ENCODE measurements at places on chromosomes 5 and 9. TPM values are rescaled to one million over a fixed set of nuclear protein-coding genes. Genes with fewer than 3 reads are reported as not detected.

GRCh38 chr5:143446535-143447226, 43.2 kb upstream of the NR3C1 start:
- no peaks in the 10 kb centered on the region for H3K27me3 ChIP-seq
- no peak overlapping the region for H3K4me3 ChIP-seq
- no peak overlapping the region for H3K27ac ChIP-seq
- H3K36me3 ChIP-seq = no peaks in the 10 kb centered on the region
- H3K4me1 ChIP-seq = no peaks in the 10 kb centered on the region

DNA sequence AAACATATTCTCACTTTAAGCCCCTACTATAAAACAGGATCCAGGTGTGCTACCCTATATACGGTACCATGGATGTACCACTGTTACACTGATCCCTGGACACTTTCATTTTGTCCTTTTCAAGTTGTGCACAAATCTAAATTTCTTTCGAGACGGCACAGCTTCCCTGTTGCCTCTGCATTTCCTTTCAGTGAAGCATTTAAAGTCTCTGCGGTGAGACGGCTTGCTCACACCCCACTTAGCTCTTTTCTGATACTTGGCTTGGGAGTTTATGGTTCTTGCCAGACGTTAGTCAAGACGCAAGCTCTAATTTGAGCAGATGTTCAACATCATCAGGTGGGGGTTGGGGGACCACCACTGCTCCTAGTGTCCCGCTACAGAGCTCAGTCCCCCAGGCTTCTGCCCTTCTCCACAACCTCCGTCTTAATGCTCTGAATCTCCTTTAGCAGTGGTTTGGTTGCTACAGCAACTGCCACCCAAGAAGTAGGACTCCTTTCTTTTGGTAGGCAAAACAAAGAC, 15.8 kb downstream of the F2RL2 start:
- no peaks in the 10 kb centered on the region for H3K36me3 ChIP-seq
- no peaks in the 10 kb centered on the region for H3K27me3 ChIP-seq
- no peak overlapping the region for H3K27ac ChIP-seq
- H3K4me1 ChIP-seq = no peaks in the 10 kb centered on the region

DNA sequence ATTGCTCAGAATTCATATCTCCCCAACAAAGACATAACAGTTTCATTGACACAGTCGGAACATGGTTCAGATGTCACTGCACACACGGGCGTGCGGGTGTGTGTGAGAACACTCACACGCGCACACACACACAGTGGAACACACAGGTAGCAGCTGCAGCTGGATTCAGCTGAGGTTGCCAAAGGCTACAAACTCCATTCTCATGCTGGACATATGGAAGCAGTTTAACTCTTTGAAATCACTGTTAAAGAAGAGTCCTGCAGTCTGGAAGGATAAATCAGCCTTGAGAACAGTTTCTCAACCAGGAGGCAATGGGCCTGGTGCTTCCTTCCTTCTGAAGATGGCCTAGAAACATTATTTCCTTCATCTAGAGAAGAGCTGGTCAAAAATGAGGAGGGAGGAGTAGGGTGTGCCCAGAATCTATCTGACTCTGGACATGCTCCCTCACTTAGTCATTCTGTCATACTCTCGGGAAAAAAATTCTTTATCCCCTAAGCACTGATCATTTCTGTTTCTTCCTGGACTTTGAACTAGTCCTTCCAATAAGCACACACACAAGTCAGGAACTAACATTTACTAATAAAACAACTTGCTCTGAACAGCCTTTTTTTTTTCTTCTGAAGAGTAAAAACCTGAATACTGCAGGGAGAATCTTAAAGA, 160.6 kb downstream of the ZDHHC21 start:
- H3K27me3 ChIP-seq = no peaks in the 10 kb centered on the region
- no peak overlapping the region for H3K4me3 ChIP-seq
- H3K4me1 ChIP-seq = no peaks in the 10 kb centered on the region
- DNase-seq = peak; percentile 13

DNA sequence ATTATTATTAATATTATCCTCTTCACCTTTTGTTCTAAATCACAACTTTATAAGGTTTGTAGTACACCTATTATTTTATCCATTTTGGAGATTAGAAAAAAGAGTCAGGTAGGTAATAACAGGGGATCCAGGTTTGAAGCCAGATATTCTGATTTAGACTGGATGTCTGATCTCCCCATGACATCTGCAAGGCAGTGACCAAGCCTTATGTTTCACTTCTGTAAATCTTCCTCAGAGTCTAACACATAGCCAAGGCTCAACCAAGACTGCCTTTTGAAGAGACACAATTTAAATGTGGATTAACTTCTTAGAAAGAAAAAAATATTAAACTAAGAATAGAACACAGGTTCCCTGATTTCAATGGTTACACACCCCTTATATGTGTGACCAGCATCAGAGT, 44.2 kb downstream of the CETN3 start:
- no peaks in the 10 kb centered on the region for H3K4me1 ChIP-seq
- DNase-seq = no peak
- H3K4me3 ChIP-seq = no peak overlapping the region
- no peaks in the 10 kb centered on the region for H3K27me3 ChIP-seq

DNA sequence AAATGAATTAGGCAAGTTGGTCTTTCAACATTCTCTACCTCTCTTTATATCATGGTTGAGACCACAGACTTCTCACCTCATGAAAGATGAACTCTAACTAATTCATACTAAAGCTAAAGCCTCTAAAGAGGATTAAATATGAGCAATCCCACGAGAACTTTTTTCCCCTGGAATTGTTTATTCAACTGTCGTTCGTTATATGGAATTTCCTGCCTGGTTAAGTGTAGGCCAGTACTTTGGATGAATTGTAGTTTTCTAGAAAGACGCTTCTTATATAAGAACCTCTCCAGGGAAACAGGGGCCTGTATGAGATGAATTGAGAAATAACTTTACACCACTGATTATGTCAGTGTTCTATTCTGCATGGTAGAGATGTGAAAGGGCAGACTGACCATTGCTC, 42.9 kb downstream of the PDCD1LG2 start:
- no peaks in the 10 kb centered on the region for H3K27me3 ChIP-seq
- no peaks in the 10 kb centered on the region for H3K36me3 ChIP-seq
- DNase-seq = no peak
- no peak overlapping the region for H3K27ac ChIP-seq
- H3K4me3 ChIP-seq = no peak overlapping the region
- H3K4me1 ChIP-seq = no peaks in the 10 kb centered on the region

- DNase-seq = no peak
- H3K4me1 ChIP-seq = no peaks in the 10 kb centered on the region
- H3K36me3 ChIP-seq = no peaks in the 10 kb centered on the region
- no peak overlapping the region for H3K4me3 ChIP-seq
Measured at GRCh38 chr5:58751222-58751837, 168.5 kb downstream of the RAB3C start.

- no peaks in the 10 kb centered on the region for H3K4me1 ChIP-seq
- H3K27me3 ChIP-seq = no peaks in the 10 kb centered on the region
- H3K27ac ChIP-seq = no peak overlapping the region
Measured at GRCh38 chr5:31106278-31106677, 87.2 kb upstream of the CDH6 start.

DNA sequence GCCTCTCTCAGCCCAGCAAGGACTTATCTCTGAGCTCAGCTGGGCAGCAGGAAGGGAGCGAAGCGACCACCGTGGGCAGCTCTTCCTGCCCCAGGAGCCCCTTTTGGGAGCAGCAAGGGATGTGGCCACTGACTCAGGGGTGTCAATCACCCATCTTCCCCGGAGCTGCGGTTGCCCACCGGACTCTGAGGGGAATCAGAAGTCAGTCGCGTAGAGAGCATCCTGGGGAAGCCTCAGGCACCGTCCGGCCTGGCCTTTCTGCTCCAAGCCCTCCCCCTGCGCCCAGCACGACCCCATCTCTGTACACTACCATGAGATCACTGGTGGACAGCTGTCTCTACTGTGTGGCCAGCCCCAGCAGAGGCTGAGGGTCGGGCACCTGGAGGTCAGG, 24.6 kb downstream of the GFI1B start:
- no peaks in the 10 kb centered on the region for H3K4me1 ChIP-seq
- no peaks in the 10 kb centered on the region for H3K36me3 ChIP-seq
- H3K4me3 ChIP-seq = no peak overlapping the region
- H3K27ac ChIP-seq = no peak overlapping the region
- no peak for DNase-seq

DNA sequence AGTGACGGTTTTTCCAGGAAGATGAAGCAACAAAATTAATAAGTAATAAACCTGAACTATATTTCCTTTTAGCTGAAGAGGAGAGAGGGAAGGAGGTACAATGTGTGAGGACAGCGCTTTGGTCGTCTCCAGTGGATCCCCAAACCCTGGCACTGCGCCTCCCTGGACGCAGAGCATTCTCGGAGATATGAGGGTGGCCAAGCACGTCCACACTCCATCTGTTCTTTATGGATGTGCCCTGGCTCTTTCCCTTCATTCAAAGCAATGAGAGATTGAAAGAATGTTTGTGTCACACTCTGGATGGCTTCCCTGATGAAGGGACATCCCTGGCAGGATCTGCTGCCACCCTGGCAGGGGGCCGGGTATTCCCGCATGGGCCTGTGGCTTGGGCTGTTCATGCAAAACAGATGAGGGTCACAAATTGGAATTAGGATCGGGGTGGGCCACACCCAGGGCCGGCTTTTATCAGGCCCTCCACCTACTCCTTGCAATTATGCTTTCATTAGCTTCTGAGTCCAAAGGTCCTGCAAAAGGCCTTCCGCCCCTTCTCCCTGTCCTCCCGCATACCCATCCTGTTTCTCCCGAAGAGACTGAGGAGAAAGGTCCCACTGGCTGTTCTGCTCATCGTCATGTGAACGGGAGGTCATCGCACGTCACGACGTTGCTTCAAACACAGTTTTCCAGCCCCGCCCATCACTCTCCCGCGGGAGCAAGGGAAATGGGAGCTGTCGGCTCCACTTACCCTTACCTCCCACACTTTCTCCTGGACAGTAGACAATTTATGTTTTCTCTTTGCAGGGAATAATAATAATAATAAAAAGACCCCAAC, 286.1 kb upstream of the IRX4 start:
- no peaks in the 10 kb centered on the region for H3K27me3 ChIP-seq
- no peak overlapping the region for H3K4me3 ChIP-seq

GRCh38 chr9:74724317-74724716, 163.4 kb downstream of the TRPM6 start:
- H3K27me3 ChIP-seq = no peaks in the 10 kb centered on the region
- H3K36me3 ChIP-seq = no peaks in the 10 kb centered on the region
- H3K27ac ChIP-seq = no peak overlapping the region
- H3K4me3 ChIP-seq = no peak overlapping the region

DNA sequence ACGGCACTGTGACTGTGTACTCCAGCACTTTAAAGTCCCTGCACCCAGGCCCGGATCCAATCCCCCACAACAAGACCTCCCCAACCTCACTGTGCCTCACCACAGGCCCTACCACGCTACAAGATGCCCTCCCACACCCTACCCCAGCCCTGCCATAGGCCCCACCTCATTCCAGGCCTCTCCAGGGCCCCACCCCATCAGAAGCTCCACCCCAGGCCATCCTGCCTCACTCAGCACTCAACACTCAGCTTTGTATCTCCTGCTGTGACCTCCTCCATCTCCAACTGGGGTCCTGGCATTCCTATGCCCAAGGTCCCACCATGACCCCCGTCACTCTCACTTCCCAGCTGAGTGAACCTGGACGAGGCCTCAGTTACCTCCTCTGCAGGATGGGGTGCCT, 38.8 kb downstream of the BARX1 start:
- H3K4me1 ChIP-seq = peaks cover 11% of the 10 kb centered on the region
- no peak overlapping the region for H3K27ac ChIP-seq
- DNase-seq = no peak
- no peaks in the 10 kb centered on the region for H3K36me3 ChIP-seq
- no peaks in the 10 kb centered on the region for H3K27me3 ChIP-seq
- H3K4me3 ChIP-seq = no peak overlapping the region

GRCh38 chr9:25742256-25742655, 64.0 kb upstream of the TUSC1 start:
- no peak overlapping the region for H3K27ac ChIP-seq
- no peak for DNase-seq
- no peaks in the 10 kb centered on the region for H3K36me3 ChIP-seq
- no peaks in the 10 kb centered on the region for H3K27me3 ChIP-seq

The MEF2C gene
- 48.1 TPM for total RNA-seq

Data from stomach (tissue), 19 donors.